T-helper 2 cell treated with Interferon-gamma antibody and Interleukin-4, amounts not matched to agents 100 ng/mL and 5 ng/mL, for 36 hours (primary cell): ENCODE measurements at places on chromosomes 2 and 18. TPM values are rescaled to one million over a fixed set of nuclear protein-coding genes. Genes with fewer than 3 reads are reported as not detected.

Gene ASPRV1
- total RNA-seq, result 1.3 and 1.5 TPM in 2 replicates

Gene INPP4A
- 108 and 112 TPM in 2 replicates for total RNA-seq

Gene GALR1
- not detected in 2 replicates for total RNA-seq

Gene DYSF
- not detected in 2 replicates for total RNA-seq

Gene SIX3
- 0.14 and 0.18 TPM in 2 replicates for total RNA-seq

Gene MATN3
- not detected in 2 replicates for total RNA-seq

Gene HAAO
- total RNA-seq, result 2.2 and 2.4 TPM in 2 replicates

Gene DOK6
- not detected in 2 replicates for total RNA-seq

Gene ABCG5
- total RNA-seq, result not detected in 2 replicates

Gene CAB39
- 186 and 193 TPM in 2 replicates for total RNA-seq

Gene SH2D6
- 0.32 and 0.52 TPM in 2 replicates for total RNA-seq

Gene KCNJ13
- not detected in 2 replicates for total RNA-seq

Gene PAIP2B
- 0.82 and 0.89 TPM in 2 replicates for total RNA-seq

Gene PROM2
- 0.34 and 0.48 TPM in 2 replicates for total RNA-seq

Gene GAL3ST2
- total RNA-seq, result 0.23 and 0.61 TPM in 2 replicates

Gene IMP4
- total RNA-seq, result 82.2 and 88.3 TPM in 2 replicates

Gene DOCK10
- total RNA-seq, result 199 and 205 TPM in 2 replicates

Gene CLIP4
- 27.8 and 28.2 TPM in 2 replicates for total RNA-seq

Gene GPR45
- total RNA-seq, result not detected in 2 replicates

Gene MOGAT1
- total RNA-seq, result not detected in 2 replicates

Gene MC2R
- not detected in 2 replicates for total RNA-seq

Gene RGPD4
- not detected in 2 replicates for total RNA-seq

Gene WNT10A
- 0.16 and 0.20 TPM in 2 replicates for total RNA-seq

Gene RAX
- not detected in 2 replicates for total RNA-seq

Gene UNC80
- total RNA-seq, result not detected in 2 replicates

Gene PLCD4
- total RNA-seq, result 0.30 and 0.48 TPM in 2 replicates

Gene UBR3
- total RNA-seq, result 26.7 and 29.7 TPM in 2 replicates

Gene SLC4A3
- total RNA-seq, result not detected in 2 replicates

Gene DSG1
- total RNA-seq, result not detected in 2 replicates

Gene CYP27A1
- total RNA-seq, result 0.18 TPM in 1 of 2 replicates, not detected in the other

Gene POTEI
- not detected in 2 replicates for total RNA-seq

Gene ALLC
- total RNA-seq, result not detected in 2 replicates

Gene SLC35F5
- 17.8 and 22.9 TPM in 2 replicates for total RNA-seq

Gene IGFBP5
- total RNA-seq, result not detected in 2 replicates

Gene UGGT1
- 78.9 and 84.4 TPM in 2 replicates for total RNA-seq

Gene PLCL1
- 2.2 and 2.5 TPM in 2 replicates for total RNA-seq

Gene PID1
- not detected in 2 replicates for total RNA-seq

Gene DTNA
- total RNA-seq, result 0.25 TPM in 1 of 2 replicates, not detected in the other

Gene C1D
- 24.1 and 27.0 TPM in 2 replicates for total RNA-seq

Gene TMEM214
- 99.4 and 100 TPM in 2 replicates for total RNA-seq

Gene SEPTIN10
- 0.57 and 0.77 TPM in 2 replicates for total RNA-seq

Gene LIMS2
- total RNA-seq, result 23.1 and 24.2 TPM in 2 replicates

Gene SERPINB4
- total RNA-seq, result not detected in 2 replicates

Gene SCG2
- not detected in 2 replicates for total RNA-seq

Gene L3MBTL4
- 0.20 and 0.57 TPM in 2 replicates for total RNA-seq

Gene FAP
- not detected in 2 replicates for total RNA-seq

Gene NDUFB3
- 132 and 137 TPM in 2 replicates for total RNA-seq

Gene GREB1
- 0.25 and 0.30 TPM in 2 replicates for total RNA-seq

Gene AKAIN1
- total RNA-seq, result not detected in 2 replicates

Gene SPATA3
- not detected in 2 replicates for total RNA-seq

Gene MC4R
- not detected in 2 replicates for total RNA-seq
